ENCODE measurements at places on chromosomes 3 and 15.

GRCh38 chr15:85642065-85642692 lies 152.5 kb downstream of the KLHL25 start:
- DNase-seq = no peak

- DNase-seq = no peak
Measured at GRCh38 chr3:140910860-140911259, 30.8 kb upstream of the SLC25A36 start.

GRCh38 chr15:90836296-90836871 lies 32.0 kb upstream of the FURIN start:
- DNase-seq = no peak

GRCh38 chr15:83065431-83065830 lies 1.6 kb downstream of the BTBD1 start:
- DNase-seq = no peak

DNA sequence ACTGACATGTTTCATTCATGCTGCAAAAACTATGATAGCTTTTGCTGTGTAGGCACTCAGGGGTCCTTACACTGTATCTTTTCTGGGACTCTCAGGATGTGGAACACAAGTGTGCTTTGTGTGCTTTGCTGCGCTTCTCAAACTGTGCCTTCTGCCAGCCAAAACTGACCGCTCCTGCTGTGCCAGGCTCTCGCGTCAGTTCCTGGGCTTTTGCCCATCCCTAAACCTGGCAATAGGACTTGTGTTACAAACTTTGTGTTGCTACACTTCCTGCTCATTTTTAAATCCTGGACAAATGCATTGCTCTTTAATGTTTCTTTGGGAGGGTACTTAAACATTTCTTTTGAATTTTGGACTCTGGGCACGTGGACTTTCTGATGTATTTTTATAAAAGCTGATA lies 60.3 kb downstream of the DIPK2A start:
- DNase-seq = no peak

DNA sequence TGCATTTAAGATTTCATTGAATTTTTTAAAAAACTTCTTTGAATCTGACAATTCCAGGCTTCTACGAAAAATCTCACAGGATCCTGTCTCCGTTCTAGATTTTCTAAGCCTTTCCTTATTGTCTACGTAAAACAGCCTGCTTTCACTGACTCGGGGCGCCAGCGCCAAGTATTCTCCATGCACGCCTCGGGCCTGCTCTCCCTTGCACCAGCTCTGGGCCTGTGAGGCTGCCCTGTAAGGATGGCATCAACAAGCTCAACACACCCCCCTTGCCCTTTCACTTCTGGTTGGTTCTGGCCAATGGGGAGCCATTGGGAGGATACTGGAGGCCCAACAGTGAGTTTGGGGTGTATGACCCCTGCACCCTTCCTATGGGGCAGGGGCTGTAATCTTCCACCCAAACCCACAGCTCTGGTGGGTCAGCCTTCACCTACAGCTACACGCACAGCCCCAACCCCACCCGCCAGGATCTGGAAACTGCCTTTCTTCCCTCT lies 47.8 kb downstream of the SLC41A3 start:
- DNase-seq = no peak

GRCh38 chr3:116388867-116389385 lies 56.4 kb downstream of the LSAMP start:
- no peak for DNase-seq

DNA sequence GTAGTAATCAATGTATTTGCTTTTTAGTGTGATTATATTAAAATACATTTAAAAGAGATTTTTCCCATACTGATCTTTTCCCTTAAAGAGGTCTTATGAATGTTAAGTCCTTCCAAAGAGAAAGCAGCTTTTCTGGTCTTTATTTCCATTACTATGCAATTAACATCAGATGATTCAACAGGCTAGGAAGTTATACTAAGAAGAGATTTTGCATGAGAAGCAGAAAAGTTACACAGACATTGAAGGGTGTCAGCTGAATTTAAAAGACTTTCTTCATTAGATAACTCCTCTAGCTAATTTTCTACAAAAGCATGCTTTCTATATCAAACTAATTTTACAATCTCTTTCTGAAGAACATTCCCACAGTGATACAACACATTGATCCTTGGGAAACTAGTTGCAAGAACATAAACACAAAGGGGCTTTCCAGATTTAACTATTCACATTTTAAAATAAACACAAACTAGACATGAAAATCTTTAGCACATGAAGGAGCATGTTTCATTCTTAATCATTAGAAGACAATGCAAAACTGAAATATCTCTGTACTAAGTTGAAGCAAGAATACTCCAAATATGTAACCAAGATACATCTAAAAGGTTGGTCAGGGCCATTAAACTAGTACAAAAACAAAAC lies 965.8 kb downstream of the ROBO1 start:
- no peak for DNase-seq

GRCh38 chr15:96416934-96417759 lies 86.6 kb downstream of the NR2F2 start:
- DNase-seq = no peak

DNA sequence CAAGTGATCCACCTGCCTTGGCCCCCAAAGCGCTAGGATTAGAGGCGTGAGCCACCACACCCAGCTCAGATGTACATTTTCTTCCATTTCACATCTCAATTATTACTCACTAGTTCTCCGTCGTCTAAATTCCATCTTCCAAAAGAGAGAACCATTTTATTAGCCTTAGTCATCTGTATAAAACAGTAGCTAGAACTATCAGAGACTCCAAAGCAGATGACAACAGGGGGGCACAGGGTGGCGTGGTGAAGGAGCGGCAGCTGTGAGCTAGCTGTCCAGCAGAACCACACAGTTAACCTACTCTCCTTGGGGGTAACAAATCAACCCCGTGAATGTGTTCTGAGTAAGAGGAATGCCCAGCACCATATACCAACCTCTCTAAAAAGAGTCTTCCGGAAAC lies 7.1 kb downstream of the SLC25A20 start:
- DNase-seq = no peak

DNA sequence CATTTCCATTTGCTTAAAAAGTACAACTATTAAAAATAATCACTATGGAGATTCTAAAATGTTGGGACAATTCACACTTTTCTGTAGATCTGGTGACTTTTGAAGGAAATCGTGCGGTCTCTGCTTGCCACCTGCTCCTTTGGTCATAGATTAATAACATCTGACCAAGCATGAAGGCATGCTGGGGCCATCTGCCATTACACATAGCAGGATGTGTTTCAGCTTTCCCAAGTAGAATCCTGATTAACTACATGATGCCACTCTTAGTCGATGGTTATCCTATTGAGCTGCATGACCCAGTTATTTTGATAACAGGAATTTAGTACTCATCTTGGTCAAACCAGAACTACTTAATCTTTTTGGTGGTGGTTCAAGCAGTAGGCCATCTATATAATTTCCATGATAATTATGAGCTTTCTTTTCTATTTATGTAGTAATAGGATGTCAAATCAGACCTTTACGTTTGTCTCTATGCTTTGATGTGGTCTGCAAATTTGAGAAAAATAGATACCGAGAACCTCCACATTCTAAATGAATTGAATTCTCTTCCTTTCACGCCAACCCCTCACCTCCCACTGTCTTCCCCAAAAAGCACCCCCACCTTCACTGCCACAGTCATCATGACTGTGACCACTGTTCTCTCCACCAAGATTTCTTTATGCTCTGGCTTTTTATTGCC lies 158.1 kb downstream of the DIPK2A start:
- no peak for DNase-seq

- no peak for DNase-seq
Measured at GRCh38 chr3:61821823-61822251, 260.5 kb downstream of the PTPRG start.

DNA sequence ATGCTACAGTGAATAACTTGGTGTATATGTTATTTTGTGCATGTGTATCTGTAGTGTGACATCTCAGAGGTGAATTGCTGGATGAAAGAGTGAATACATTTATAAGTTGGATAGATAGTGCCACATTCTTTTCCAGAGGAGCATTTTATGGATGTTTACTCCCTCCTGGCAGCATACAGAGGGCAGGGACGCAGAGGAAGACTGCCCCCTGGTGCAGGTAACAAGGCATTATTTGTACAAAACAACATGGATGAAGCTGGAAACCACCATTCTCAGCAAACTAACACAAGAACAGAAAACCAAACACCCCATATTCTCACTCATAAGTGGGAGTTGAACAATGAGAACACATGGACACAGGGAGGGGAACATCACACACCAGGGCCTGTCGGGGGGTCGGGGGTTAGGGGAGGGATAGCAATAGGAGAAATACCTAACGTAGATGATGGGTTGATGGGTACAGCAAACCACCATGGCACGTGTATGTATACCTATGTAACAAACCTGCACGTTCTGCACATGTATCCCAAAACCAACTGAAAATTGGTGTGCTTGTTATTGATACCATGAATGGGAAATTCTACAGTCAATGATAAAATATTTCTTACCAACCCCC lies 57.9 kb upstream of the CTXND1 start:
- no peak for DNase-seq

GRCh38 chr15:64906402-64906801 lies 5.3 kb upstream of the ANKDD1A start:
- no peak for DNase-seq

DNA sequence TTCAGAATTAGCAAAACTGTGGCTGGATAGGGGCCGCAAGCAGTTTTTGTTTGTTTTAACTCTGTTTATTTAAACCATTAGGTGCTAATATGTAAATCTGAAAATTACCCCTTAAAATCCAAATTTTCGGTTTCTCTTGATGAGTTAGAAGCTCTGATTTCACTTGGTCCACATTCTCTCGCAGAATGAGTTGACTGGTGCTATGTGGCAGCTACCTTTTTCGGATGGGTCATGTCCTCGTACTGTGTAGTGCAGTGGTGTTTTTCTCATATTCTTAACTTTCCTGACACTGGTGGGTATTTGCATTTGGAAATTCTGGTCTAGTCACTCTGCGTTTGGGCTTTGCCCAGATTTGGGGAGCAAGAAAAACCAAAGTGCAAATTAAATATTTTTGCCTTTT lies 87.1 kb downstream of the DIPK2A start:
- DNase-seq = no peak

DNA sequence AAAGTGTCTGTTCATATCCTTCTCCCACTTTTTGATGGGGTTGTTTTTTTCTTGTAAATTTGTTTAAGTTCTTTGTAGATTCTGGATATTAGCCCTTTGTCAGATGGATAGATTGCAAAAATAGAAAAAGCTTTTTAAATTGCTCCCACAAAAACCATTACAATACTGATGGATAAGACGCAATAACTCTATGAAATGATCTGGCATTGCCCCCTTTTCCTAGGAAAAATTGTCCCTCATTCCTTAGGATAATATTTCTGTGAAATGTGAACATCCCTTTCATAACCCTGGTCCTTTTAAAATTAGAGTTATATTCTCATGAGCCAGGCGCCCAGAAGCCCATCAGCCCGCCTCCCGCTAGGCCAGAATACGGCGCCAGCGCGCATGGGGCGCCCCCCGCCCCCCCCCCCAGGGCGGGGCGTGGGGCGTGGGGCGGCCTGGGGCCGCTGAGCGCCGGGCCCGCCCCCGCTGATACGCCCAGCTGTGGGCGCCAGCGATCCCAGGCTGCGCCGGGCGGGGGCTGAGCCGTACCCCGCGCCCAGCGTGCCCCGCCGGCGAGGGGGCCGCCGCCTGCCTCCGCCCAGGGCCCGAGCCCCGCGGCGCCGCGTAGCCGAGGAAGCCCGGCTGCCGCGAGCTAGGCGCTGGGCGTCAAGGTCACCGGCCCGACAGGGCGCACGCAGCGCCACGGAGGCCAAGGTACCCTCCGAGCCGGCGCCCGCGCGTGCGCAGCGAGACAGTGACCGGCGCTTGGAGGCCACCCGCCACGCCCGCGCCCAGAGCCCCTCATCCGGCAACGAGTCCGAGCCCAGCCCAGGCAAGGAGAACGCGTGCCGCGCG lies 11.1 kb upstream of the ROPN1B start:
- no peak for DNase-seq

DNA sequence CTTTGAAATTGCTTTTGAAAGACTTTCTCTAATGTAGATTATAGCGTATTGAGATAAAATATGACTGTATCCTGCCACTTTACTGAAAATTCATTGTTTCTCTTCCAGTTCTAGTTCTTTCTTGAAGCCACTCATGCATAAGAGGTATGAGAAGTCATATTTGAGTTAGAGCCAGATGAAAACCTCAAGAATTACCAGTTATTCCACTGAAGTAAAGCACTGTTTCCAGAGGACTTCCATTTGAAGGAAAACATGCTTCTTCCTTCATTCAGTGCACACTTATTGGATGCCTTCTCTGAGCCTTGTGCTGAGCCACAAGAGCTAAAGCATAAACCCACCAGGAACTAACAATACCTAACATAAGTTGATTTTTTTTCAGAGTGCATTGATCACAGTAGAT lies 513.4 kb downstream of the ZNF385D start:
- no peak for DNase-seq

DNA sequence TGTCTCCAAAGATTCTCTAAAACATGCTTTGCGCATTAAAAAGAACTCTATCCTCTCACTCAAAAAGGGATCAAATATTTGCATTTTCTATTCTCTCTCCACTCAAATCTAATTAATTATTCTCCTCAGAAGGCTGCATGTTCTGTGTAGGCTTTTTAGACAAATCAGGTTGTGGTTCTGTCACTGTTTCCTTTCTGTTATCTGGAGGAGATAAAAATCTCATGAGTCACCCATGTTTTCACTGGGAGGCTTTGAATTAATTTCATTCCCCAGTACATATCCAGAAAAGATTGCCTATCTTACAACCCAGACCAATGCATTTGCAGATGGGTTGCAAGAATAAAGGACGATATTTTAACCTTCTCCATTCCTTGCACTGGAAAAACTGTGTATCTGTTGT lies 446.5 kb downstream of the GRM7 start:
- DNase-seq = no peak
